Sciatic nerve (tissue), 2 donors: ENCODE measurements at places on chromosomes 7 and 10. TPM values are rescaled to one million over a fixed set of nuclear protein-coding genes. Genes with fewer than 3 reads are reported as not detected.

GRCh38 chr10:57015187-57015586, 654.1 kb upstream of the ZWINT start:
- no peak for DNase-seq

Gene CTAGE4
- 2.3 TPM for total RNA-seq

- no peak for DNase-seq
Observed at GRCh38 chr10:133365461-133366129, 7.6 kb downstream of the ECHS1 start.

DNA sequence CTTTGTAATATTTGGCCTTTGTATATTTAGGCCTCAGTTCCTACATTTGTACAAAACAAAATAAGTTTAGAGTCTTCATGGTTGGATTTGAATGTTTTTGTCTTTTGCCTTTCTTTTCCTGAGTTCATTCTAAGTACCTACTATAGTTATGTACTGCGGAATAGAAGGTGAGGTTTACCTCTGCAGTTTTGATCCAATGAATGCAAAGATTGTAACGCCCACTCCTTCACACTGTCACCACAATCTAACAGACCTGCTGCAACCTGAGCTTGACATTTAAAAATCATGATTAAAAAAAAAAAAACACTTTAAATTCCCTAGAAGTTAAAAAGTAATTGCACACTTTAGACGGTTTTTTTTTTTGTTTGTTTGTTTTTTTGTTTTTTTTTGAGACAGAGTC, 145.0 kb downstream of the CALCR start:
- DNase-seq: no peak

GRCh38 chr7:15199482-15199881, 296.9 kb upstream of the DGKB start:
- no peak for DNase-seq

- DNase-seq: no peak
Observed at GRCh38 chr7:80379034-80379982, 132.6 kb downstream of the GNAT3 start.

Gene GPR37
- total RNA-seq: 0.13 TPM

Gene CABCOCO1
- total RNA-seq: not detected

- DNase-seq: peak; percentile 92
Observed at GRCh38 chr7:55177589-55178261, 158.9 kb downstream of the EGFR start.

DNA sequence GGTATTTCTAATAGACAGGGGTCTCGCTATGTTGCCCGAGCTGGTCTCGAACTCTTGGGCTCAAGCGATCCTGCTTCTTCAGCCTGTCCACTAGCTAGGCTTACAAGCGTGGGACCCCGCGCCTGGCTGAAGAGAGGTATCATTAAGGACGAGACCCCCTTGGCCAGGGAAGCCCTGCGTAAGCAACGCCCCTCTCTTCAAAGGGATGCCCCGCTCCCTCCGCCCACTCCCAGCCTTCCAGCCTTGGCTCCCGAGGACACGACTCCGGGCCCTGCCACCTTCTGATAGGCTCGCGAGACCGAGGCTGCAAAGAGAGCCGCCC, 220 bp upstream of the ZKSCAN5 start:
- DNase-seq: no peak

- DNase-seq: no peak
Observed at GRCh38 chr10:113486531-113486930, 66.3 kb upstream of the HABP2 start.

Gene IFIT1B
- 6.3 TPM for total RNA-seq

DNA sequence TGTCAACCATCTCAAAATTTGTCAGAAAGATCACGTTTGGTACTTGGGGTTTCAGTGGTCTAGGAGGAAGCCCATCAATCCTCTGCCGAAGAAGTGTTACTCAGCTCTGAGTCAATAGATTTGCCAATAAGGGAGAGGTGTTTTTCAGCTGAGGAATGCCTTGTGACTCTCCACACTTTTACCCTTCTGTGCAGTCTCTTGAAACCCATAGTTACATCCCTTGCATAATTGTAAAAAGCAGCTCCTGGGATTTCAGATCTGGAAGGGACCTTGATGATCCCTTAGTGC, 47.5 kb downstream of the INSYN2A start:
- no peak for DNase-seq

Gene SPAG6
- 0.31 TPM for total RNA-seq

DNA sequence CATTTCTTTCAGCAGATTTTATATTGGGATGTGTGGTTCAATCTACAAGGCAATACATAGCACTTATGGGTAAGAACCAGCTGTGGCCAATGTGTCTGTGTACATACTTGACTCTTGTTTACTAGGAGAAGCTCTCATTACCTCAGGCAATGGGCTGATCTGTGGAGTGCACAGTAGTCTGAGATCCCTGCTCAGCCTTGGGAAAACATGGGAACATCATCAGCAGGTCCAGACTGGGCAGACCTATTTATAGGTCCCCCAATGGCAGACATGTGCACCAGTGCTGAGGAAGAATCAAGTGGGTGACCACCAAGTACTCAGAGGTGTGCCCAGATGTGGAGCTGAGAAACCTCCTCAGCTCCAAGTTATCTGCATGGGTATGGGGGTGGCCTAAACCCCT, 349.7 kb downstream of the KIF20B start:
- DNase-seq: no peak

Gene CDHR3
- 8.2 TPM for total RNA-seq

- no peak for DNase-seq
Observed at GRCh38 chr10:91590904-91591796, 41.7 kb downstream of the PPP1R3C start.

GRCh38 chr10:66860376-66860945, 65.4 kb upstream of the LRRTM3 start:
- DNase-seq: no peak

Gene SDK1
- 11.2 TPM for total RNA-seq

DNA sequence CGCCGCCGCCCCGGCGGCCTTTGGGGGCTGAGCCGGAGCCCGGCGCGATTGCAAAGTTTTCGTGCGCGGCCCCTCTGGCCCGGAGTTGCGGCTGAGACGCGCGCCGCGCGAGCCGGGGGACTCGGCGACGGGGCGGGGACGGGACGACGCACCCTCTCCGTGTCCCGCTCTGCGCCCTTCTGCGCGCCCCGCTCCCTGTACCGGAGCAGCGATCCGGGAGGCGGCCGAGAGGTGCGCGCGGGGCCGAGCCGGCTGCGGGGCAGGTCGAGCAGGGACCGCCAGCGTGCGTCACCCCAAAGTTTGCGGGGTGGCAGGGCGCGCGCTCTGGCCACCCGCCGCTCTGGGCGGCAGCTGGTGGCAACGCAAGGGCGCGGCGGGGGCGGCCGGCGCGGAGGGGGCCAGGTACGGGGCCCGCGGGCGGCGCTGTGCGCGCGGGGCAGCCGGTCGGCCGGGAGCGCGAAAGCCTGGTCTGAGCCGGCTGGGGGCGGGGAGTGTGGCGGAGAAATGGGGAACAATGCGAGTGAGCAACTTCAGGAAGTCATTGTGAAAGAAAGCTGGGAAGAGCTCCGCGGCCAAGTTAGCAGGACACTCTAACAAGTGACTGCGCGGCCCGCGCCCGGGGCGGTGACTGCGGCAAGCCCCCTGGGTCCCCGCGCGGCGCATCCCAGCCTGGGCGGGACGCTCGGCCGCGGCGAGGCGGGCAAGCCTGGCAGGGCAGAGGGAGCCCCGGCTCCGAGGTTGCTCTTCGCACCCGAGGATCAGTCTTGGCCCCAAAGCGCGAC, at the start of gene IKZF1:
Gene IKZF1, plus strand, starts transcription at position 588 of the 782 bp plus-strand sequence. CDS start 14,346 bp downstream, outside the sequence.
- DNase-seq: peak; percentile 75

Gene JAKMIP3
- total RNA-seq: 1.1 TPM

GRCh38 chr10:71973777-71974488, 9.7 kb downstream of the CHST3 start:
- DNase-seq: no peak

Gene PPP1R17
- total RNA-seq: not detected

DNA sequence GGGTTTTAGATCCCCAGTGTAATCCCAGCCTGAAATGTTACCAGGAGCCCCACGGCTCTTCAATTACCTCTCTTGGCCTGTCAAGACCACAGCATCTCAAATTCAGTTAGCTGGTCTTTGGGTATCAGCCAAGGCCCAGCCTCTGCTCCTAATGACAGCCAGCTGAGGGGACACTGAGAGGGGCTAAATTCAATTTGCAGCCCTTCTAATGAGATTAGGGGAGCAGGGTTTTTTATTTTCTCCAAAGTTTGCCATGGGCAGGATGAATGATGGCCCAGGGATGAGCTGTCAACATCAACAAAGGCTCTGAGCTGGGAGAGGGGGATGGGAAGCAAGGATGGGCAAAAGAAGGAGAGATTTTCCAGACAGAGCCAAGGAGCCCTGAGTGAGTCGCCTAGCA, 116.8 kb upstream of the TBX20 start:
- no peak for DNase-seq

GRCh38 chr10:125344573-125345171, 184.3 kb upstream of the CTBP2 start:
- DNase-seq: no peak

GRCh38 chr7:30266686-30267085, 17.7 kb upstream of the ZNRF2 start:
- no peak for DNase-seq

Gene FAS
- total RNA-seq: 27.5 TPM

DNA sequence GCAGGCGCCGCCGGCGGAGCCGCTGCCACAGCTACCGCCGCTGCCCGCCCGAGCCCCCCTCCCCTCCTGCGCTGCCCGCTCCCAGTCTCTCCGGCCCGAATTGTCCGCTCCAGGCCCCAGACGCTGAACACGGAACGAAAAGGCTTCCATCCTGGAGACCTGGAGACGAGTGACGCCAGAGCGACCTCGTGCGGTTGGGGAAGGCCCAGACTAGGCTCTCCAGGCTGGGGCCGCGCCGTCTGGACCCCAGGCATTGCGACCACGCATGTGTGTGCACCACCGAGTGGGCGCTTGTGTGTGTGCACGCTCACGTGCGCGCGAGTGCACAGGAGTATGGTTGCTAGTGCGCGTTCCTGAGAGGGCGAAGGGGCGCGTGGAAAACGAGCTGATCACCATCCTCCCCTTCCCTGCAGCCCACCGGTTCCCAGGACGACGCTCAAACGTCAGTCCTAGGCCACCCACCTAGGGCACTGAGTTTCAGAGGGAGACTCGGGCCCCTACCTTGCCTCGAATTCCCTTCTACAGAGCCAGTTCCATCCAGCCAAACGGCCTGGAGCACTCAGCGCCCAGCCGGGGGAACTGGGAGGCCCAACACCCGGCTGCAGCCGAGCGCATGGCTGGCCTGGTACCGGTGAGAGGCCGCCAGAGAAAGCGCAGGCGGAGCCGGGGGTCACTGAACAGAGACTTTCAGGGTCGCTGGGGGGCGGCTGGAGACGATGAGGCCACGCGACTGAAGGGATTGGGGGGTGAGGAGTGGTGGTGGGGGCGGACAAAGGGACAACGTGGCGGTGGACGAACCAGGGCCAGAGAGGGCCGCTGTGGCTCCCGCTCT, 11.6 kb downstream of the LBX1 start:
- no peak for DNase-seq

GRCh38 chr7:157662110-157662791, 325.4 kb downstream of the DNAJB6 start:
- peak; percentile 43 for DNase-seq

Gene CLDN4
- 0.85 TPM for total RNA-seq

GRCh38 chr7:100867040-100867775, at the start of gene TRIP6:
Gene TRIP6 (plus strand): TSS chr7:100867387. CDS start chr7:100867498, 111 bp downstream.
- peak; percentile 99 for DNase-seq

DNA sequence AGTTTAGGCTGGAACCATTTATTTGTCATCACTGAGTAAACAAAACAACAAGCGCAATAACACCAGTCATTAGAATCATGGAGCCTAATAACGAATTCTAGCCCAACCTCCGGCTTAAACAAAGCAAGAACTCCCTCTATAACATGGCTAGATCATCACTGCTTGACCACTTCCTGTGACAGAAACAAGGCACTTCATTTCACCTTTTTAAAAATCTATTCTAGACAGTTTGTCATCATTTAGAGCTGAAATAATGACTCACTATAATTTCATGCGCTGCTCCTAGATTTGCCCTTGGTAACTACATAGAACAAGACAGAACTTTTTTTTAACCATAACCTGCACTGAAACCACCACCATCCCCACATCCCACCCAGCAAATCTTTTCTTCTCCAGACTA, 81.3 kb downstream of the OSBPL3 start:
- DNase-seq: no peak

- no peak for DNase-seq
Observed at GRCh38 chr10:124683814-124684213, 60.4 kb downstream of the FAM53B start.
